Trophoblast cell (in vitro differentiated cells and primary cell): ENCODE measurements at places on chromosomes 1 and 21.

DNA sequence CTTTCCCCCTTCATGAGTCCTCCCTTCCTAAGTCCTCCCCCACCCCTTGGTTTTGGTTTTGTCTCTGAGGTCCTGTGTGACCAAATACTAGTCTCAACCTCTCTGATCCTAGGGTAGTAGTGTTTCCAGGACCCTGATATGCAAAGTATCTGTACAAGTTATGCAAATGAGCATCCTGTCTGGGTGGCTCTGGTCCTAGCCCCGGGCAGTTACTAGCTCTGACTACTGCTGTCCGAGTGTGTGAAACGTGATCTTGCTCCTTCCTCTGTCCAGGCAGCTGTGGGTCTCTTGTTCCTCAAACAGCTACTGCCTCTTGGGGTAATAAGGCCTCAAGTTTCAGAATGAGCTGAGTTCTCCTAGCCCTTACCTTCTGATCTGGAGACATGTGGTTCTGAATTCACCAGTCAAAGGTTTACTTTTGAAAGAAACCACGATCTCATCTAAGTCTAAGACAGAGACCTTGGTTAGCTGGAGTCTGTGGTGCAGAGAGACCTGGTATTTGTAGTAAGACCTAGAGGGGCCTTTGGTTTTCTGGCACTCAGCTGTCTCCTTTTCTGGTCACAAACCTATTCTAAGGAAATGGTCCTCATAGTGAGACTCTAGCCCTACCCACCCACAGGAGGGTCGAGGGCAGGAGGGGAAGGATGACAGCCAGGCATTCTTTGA is 31.0 kb upstream of the IL19 start:
- DNase-seq = no peak

- DNase-seq = no peak
Observed at GRCh38 chr1:116923421-116923820, 13.7 kb downstream of the PTGFRN start.

GRCh38 chr1:243756529-243756928 is 93.5 kb downstream of the AKT3 start:
- no peak for DNase-seq

DNA sequence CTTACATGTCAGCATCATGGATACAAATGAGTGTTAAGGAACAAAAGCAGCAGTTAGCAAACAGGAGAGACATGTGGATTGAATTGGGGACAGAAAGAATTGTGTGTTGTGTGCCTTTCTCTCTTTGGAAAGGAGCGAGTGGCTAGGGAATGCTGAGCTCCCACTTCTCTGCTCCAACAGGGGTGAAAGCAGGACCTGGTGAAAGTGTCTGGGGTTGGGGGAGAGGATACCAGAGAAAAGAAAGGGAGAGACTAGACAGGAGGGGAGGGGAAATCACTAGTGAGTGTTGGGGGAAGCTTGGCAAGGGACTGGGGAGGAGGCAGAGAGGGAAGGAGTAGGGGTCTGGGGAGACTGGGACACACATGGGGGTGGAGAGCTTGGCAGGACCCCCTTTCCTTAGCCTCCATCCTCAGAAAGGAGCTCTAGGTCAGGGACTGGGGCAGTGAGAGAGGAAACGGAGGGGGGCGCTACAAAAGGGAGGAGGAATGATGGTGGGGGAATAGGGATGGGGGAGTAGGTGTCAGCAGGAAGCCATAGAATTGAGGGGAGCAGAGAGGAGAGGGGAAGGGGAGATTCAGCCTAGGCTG is 2.2 kb downstream of the KIRREL1 start:
- DNase-seq = no peak

DNA sequence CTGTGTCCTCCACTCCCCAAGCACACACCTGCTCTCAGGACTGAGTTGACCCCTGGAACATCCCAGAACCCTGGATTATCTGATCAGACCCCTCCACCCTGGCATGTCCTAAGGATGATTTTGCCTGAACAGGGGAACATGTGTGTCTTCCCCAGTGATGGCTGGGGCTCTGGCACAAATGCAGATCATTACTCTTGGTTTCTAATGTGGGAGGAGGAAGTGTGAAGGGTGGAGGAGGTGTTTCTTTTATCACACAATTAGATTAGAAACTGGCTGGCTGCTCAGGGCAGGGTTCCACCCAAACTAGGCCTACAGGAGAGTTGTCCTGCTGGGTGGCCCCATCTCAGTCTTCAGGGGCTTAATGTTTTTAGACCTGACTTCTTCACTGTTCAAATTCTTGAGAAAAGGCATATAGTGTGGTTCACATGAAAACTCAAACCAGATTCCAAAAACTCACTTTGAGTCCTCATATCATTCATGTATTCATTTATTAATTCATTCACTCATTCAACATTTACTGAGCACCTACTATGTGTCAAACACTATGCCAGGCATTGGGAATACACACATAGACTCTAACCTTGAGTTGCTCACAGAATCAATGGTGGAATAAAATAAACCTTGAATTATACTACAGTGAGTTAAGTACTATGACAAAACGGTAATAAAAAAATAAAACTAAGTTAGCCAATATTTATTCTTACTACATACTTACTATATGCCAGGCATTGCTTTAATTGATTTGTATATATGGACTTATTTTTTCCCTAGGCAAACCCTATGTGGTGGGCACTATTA is 221.8 kb upstream of the JUN start:
- no peak for DNase-seq

GRCh38 chr21:37737507-37737906 is 178.8 kb downstream of the KCNJ6 start:
- no peak for DNase-seq

DNA sequence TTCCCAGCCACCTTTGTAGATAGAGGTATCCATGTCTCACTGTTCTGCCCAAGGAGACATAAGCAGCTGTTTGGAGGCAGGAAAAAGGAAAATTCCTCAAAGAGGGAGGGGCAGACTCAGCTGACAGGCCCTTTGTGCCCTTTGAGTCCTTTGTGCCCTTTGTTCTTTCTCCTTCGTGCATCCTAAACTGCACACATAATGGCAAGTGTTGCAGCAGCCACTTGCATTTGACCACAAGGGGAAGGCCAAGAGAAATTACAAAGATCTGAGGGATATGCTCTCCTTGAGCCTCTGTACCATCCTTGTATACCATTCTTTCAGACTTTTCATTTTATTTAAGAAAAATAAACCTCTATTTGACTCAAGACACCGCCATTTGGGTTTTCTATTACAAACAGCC is 71.8 kb upstream of the PKN2 start:
- DNase-seq = no peak

DNA sequence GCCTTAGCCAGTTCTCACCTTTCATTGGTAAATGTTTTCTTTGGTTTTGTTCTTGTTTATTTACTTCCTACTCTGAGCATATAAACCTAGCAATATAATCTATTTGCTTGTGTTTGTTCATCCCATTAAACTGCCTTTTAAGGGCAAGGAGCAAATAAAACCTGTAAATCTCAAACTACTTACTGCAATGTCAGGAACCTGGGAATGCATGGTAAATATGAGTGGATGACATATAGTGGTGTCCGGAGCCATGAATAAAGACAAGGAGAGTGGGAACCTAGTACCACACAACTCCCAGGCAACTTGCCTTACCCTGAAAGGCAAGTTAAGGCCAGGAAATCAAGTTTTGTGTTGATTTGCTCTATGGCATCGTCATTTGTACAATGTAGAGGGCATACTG is 1133.7 kb upstream of the NCAM2 start:
- DNase-seq = no peak

GRCh38 chr1:29166291-29166878 is 15.3 kb downstream of the SRSF4 start:
- DNase-seq = no peak

DNA sequence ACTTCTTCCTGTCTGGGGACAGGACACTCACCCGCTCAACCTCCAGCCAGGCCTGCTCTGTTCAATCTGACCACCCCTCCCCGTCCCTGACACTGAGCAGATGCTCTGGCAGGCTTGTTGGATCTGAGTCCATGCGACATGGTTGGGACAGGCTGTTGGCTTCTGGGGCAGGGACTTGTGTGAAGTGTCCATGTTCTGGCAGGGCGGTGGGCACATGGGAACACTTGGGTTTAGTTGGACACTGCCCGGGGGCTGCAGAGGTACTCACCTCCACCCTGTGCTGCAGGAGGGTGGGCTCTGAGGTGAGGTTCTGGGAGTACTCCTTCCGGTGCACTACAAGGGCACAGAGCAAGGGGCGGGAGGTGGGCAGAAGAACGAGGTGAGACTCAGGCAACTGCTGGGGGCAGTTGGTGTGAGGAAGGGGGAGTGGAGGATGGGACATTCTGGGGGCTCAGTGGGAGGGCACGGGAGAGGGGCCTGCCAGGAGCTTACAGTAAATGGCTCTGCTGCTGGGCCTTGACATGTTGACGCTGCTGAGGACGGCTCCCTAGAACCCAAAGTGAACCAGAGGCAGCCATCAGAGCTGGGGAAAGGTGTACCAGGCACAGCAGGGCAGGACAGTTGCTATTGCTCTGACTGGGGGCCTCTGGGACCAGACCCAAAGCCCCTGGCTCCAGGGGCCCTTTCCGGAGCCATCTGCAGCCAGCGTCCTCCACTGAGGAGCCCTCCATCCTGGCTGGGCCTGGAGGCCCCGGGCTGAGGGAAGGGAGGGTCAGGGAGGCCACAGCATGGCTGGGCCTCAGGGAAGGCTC is 2.3 kb downstream of the EPS8L3 start:
- DNase-seq = no peak

GRCh38 chr1:30110846-30111245 is 612.5 kb downstream of the MATN1 start:
- DNase-seq = no peak

DNA sequence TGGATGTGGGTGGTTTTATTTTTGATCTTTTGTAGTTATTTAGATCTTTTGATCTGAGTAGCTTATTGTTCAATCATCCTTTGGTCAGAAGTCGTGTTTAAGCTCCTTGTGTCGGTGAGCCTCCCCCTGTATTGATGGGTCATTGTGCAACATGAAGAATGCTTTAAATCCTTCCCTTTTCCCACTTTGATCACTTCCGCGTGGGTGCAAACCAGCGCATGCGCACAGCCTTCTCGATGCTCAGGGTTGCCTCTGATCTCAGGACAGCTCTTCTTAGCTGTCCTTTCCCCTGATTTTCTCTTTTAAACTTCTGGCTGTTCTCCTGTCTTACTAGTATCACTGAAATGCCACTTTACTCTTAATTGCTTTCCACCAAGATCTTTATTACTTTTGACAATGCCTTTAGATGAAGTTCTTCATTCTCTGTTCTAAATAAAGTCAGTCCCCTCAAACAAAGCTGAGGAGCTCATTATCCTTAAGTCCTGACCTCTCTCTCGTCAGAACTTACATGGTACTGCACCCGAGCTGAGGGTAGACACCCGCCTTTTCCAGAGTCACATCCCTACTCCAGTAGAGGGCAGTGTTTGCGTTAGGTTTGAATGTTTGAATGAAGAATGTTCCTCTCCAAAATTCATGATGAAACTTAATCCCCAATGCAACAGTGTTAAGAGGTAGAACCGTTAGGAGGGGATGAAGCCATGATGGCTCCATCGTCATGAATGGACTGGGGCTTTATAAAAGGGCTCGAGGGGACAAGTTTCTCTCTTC is 547.9 kb upstream of the TMPRSS15 start:
- no peak for DNase-seq

DNA sequence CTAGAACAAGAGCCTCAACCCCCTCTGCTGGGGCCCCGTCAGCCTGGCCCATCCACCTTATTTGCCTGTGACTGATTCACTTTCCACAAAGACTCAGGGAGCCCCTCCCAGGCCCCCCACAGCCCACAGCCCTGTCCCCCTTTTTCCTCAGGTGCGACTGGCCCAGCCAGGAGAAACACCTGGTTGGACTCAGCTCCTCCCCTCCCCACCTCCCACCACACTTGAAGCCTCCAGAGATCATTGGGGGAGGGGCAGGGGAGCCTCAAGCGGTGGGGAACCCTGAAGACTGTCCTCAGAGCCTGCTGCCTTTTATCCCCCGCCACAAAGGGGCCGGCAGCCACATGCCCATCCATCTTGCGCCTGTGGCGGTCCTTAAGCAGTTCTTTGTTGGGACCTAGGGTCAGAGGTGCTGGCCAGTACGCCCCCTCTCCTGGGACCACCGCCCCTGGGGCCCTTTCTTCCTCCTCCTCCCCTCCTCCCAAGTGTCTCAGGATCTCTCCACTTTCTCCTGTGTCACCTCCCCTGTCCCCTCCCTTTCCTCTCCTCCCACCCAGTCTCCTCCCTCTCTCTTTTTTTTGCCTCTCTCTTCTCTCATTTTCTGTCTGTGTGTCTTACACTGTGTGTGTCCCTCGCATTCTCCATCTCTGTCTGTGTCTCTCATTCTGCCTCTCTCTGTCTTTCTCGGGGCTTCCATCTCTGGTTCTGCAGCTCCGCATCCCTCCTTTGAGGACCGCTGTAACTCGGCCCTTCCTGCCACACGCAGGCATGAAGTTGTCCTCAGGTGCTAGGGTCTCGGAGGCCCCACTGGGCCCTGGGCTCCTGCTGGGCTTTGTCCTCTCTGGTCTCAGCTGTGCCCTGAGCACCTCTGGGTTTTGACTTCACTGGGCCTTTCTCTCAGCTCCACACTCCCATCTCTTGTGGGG is 12.2 kb downstream of the CRABP2 start:
- no peak for DNase-seq

DNA sequence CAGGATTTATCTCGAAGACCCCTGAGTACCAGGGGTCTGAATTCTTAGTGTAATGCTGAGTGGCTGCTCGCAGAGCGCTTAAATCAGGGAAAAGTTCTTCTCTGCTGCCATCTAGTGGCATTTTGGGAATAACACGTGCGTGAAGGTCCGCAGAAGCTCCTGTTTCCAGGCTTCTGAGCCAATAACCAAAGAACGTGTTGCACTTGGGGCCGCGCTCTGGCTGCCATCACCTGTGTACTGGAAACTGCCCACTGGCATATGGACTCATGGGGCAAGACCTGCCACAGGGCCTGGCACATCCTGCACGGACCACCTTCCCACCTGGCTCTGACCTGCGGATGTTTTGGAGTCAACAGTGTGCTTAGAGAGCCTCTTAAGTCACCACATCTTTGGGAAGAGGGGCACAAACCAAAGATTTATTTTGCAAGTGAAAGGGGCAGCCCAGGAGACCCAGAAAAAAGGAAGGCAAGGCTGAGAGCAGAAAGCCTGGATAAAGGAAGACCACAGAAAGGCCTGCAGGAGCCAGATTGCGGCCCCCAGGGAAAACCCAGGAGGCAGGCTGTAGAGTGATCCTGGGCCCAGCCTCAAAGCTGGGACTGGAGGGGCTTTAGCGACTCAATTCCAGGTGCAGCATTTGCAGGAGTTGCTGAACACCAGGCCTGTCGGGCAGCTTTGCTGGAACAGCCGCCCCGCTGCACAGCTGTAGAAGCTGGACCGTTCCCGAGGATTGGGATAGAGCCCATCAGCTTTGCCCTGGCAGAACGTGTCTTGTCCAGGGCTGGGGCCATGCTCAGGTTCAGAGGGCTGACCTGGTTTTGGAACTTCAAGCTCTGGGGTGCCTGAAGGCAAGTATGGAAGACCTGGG is 13.0 kb downstream of the CHIT1 start:
- DNase-seq = peak; percentile 57

DNA sequence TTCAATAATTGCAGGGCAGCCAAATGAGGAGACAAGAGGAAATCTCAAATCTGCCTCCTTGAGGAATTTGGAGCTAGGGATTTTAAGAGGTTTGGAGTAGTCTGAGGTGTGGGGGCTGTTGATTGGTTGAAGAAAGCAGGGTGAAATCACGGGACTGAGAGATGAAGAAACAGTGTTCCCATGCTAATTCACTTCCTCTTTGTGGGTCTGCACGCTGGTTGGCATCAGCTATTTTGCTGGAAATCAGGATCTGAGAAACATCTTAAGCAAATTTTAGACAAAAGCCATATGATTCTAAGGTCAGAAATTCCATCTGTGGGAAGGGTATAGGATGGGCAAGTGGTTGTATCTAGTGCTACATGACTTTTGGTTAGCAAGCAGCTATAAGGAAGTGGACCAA is 107.1 kb upstream of the PAXBP1 start:
- DNase-seq = no peak

GRCh38 chr1:160628799-160629263 is 18.0 kb downstream of the SLAMF1 start:
- DNase-seq = no peak
